Type B pancreatic cell (in vitro differentiated cells): ENCODE measurements at places on chromosomes 16 and 17. TPM values are rescaled to one million over a fixed set of nuclear protein-coding genes. Genes with fewer than 3 reads are reported as not detected.

DNA sequence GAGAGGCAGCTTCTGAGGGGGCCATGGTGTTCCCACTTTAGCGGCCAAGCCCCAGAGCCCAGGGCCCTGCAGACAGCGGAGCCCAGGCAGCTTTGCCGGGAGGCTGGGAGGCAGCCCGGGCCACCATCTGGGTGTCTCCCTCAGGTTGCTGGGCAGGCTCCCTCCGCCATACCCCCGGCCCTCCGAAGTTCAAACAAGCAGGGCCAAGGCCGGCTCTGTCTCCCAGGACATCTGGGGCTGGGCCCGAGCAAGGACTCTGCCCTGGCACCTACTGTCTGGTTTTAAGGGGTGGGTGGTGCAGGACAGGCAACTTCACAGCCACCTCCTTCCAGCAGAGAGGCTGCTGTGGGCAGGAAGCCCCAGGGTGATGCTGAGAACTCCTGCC is 2.6 kb downstream of the DUS1L start:
- DNase-seq: no peak
- H3K4me1 ChIP-seq: no peaks in the 10 kb centered on the region
- no peaks in the 10 kb centered on the region for H3K36me3 ChIP-seq
- H3K27me3 ChIP-seq: no peaks in the 10 kb centered on the region
- H3K4me3 ChIP-seq: no peak overlapping the region

Gene BRICD5
- total RNA-seq: 8.7 and 16.6 TPM in 2 replicates

Gene EPOP
- total RNA-seq: 6.2 and 11.0 TPM in 2 replicates

Gene STAT5A
- 1.6 and 2.0 TPM in 2 replicates for total RNA-seq

DNA sequence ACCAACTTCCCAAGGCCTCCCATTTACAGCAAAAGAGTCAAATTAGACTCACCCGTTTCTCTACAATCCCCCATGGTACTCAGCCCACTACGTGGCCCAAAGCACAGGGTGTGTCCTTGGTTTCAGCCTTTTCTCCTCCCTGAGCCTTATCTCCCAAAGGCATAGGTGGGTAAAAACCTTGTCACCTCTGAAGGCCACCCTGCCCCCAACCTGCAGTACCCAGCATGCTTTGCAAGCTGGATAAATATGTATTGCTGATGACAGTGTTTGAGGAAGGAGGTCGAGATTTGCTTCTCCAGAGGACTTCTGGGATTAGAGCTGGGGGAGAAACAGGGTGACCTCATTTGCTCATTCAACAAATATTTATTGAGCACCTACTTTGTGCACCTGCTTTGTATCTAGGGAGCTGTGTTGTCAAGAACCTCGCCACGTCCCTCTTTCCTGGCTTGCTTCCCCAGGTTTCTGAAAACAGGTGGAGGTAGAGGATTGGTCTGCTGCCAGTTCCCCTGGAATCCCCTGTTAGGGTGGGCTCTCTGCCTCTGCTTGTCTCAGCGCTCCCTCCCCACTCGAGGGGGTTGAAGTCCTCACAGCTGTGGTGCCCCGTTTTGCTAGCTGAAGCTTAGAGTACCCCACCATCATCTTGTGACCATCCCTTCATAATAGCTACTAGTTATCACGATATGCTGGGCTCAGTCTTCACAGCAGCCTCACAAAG is 3.0 kb downstream of the LASP1 start:
- H3K4me3 ChIP-seq: peak overlapping the region; percentile 96
- peaks cover 8% of the 10 kb centered on the region for H3K27me3 ChIP-seq
- DNase-seq: no peak
- H3K27ac ChIP-seq: peak overlapping the region; percentile 96
- H3K36me3 ChIP-seq: peaks cover 5% of the 10 kb centered on the region

GRCh38 chr17:20077978-20078685 is 69.0 kb downstream of the SPECC1 start:
- no peak overlapping the region for H3K4me3 ChIP-seq
- H3K4me1 ChIP-seq: peaks cover 19% of the 10 kb centered on the region
- DNase-seq: no peak
- H3K27ac ChIP-seq: no peak overlapping the region
- H3K36me3 ChIP-seq: no peaks in the 10 kb centered on the region

Gene ACAP1
- 3.2 and 8.3 TPM in 2 replicates for total RNA-seq

- H3K27ac ChIP-seq: no peak overlapping the region
- DNase-seq: no peak
- no peak overlapping the region for H3K4me3 ChIP-seq
- no peaks in the 10 kb centered on the region for H3K4me1 ChIP-seq
- peaks cover 23% of the 10 kb centered on the region for H3K36me3 ChIP-seq
- H3K27me3 ChIP-seq: no peaks in the 10 kb centered on the region
These were observed 106.2 kb downstream of the PHKB start for GRCh38 chr16:47567321-47567720.

DNA sequence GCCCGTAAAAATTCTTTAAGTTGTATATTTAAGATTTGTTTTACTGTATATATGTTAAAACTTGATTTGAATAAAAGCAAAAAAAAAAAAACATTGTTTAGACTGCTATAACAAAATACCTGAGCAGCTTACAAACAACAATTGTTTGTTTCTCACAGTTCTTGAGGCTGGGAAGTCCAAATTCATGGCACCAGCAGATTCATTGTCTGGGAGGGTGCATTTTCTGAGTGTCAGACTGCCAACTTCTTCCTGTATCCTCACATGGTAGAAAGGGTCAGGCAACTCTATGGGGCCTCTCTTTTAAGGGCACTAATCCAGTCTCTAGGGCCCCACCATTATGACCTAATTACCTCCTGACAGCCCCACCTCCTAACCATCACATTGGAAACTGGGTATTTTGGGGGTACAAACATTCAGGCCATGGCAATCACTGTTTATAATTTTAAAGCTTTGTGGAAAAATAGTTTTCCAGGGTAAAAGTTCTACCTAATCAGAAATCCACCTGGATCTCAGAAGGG is 281.4 kb downstream of the SLC39A11 start:
- H3K27me3 ChIP-seq: no peaks in the 10 kb centered on the region
- peaks cover 2% of the 10 kb centered on the region for H3K4me1 ChIP-seq
- no peak overlapping the region for H3K4me3 ChIP-seq

Gene ALOX15B
- total RNA-seq: not detected in 2 replicates

DNA sequence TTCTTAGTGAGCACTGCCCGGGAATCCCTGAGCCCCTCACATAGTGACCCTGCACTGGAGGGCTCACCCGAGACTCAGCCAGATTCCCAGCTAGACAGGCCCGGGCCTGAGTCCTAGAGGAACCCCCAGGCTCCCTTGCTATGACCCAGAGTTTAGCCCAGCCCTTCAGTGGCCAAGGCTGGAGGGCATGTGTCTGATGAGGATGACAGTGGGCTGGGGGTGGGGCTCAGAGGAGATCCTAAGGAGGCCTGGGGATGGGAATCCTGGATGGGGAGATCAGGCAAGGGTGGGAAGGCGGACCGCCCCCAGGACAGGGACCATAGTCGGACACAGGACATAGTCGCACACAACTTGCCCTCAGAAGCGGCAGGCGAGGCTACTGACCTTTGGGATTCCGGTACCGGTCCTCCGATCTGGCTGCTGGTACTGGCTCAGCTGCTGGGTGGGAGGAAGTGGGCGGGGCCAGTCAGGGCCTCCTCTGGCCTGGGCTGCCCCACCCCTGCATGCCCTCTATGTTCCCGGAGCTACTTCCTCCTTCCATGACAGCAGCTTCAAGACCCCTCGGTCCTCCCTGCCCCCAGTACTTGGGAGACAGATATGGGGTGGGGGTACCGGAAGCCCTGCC is 1.1 kb downstream of the CD79B start:
- no peaks in the 10 kb centered on the region for H3K4me1 ChIP-seq
- no peaks in the 10 kb centered on the region for H3K36me3 ChIP-seq
- H3K27me3 ChIP-seq: no peaks in the 10 kb centered on the region
- no peak for DNase-seq
- H3K27ac ChIP-seq: no peak overlapping the region

Gene TBC1D3G
- total RNA-seq: not detected in 2 replicates

GRCh38 chr17:67585077-67585602 is 132.6 kb upstream of the NOL11 start:
- no peak overlapping the region for H3K4me3 ChIP-seq

Gene ADCY9
- 13.9 and 17.0 TPM in 2 replicates for total RNA-seq

Gene C16orf46
- total RNA-seq: 4.4 and 5.1 TPM in 2 replicates

- DNase-seq: no peak
- H3K36me3 ChIP-seq: peaks cover 13% of the 10 kb centered on the region
- H3K27ac ChIP-seq: no peak overlapping the region
- H3K4me1 ChIP-seq: peaks cover 13% of the 10 kb centered on the region
- no peak overlapping the region for H3K4me3 ChIP-seq
These were observed 10.0 kb downstream of the SNN start for GRCh38 chr16:11677959-11678881.

- no peak overlapping the region for H3K27ac ChIP-seq
- no peaks in the 10 kb centered on the region for H3K4me1 ChIP-seq
- H3K4me3 ChIP-seq: no peak overlapping the region
- no peaks in the 10 kb centered on the region for H3K36me3 ChIP-seq
- DNase-seq: no peak
- peaks cover 2% of the 10 kb centered on the region for H3K27me3 ChIP-seq
These were observed 316.6 kb downstream of the CDH13 start for GRCh38 chr16:82943371-82943770.

DNA sequence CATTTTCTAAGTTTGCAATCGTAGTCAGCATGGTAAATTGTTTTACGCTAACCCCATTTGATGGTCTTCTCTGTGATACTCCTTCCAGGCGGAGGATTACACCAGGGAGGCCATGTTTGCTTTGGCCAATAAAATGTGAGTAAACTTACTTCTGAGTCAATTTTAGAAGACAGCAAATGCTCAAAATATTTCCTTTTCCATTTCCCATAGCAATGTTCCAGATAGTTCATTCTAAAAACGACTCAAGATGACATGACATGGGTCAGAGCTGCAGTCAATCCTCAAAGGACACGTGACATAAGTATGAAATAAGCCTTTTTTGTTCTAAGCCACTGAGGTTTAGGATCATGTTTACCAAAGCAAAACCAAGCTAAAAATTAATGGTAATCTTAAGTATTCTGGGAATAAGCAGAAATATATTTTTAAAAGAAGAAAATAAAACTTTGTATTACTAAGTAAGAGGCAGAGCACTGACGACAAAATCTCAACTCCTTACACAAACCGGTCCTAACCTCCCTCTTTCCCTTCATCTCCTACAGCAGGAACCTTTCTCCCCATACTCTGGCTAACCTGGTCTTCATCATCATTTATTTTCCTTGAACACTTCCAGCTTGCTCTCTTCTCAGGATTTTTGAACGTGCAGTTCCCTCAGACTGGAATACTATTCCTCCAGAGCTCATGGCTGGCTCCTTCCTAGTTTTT is 266.2 kb downstream of the CEP112 start:
- DNase-seq: no peak
- H3K4me1 ChIP-seq: peaks cover 7% of the 10 kb centered on the region
- peaks cover 15% of the 10 kb centered on the region for H3K36me3 ChIP-seq
- H3K27me3 ChIP-seq: no peaks in the 10 kb centered on the region
- H3K4me3 ChIP-seq: no peak overlapping the region
- H3K27ac ChIP-seq: no peak overlapping the region

DNA sequence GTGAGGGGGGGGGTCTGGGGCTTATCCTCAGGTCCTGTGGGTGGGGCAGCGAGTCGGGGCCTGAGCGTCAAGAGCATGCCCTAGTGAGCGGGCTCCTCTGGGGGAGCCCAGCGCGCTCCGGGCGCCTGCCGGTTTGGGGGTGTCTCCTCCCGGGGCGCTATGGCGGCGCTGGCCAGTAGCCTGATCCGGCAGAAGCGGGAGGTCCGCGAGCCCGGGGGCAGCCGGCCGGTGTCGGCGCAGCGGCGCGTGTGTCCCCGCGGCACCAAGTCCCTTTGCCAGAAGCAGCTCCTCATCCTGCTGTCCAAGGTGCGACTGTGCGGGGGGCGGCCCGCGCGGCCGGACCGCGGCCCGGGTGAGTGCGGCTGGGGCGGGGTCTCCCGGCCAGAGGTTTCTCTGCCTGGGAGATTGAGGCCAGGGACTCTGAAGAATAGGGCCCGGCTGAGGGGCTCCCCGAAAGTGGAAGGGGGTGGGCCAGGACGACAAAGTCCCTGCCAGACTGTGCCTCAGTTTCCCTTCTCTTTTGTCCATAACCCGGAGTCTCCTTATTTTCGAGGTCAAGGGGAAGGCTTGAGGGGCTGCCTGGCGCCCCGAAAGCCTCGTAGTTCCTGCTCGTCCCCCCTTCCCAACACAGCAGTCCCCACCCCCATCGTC is at the start of gene FGF11:
Gene FGF11, plus strand, starts transcription at position 51 of the 651 bp plus-strand sequence. Its CDS starts 109 bp downstream, at position 160.
- H3K36me3 ChIP-seq: peaks cover 4% of the 10 kb centered on the region
- H3K4me3 ChIP-seq: peak within 1 kb of the TSS; percentile 93
- peaks cover 64% of the 10 kb centered on the region for H3K27me3 ChIP-seq
- no peak for DNase-seq
- H3K27ac ChIP-seq: peak within 1 kb of the TSS; percentile 86

Gene PTGES3L
- total RNA-seq: 1.0 and 1.5 TPM in 2 replicates

- no peaks in the 10 kb centered on the region for H3K27me3 ChIP-seq
- H3K27ac ChIP-seq: peak overlapping the region; percentile 22
- no peaks in the 10 kb centered on the region for H3K36me3 ChIP-seq
- H3K4me1 ChIP-seq: peaks cover 8% of the 10 kb centered on the region
- DNase-seq: no peak
- H3K4me3 ChIP-seq: no peak overlapping the region
These were observed 105.4 kb downstream of the STX8 start for GRCh38 chr17:9470171-9470570.

- no peak overlapping the region for H3K4me3 ChIP-seq
- H3K27ac ChIP-seq: no peak overlapping the region
- H3K27me3 ChIP-seq: peaks cover 11% of the 10 kb centered on the region
- no peak for DNase-seq
These were observed 137.7 kb upstream of the CDH5 start for GRCh38 chr16:66228792-66229191.

DNA sequence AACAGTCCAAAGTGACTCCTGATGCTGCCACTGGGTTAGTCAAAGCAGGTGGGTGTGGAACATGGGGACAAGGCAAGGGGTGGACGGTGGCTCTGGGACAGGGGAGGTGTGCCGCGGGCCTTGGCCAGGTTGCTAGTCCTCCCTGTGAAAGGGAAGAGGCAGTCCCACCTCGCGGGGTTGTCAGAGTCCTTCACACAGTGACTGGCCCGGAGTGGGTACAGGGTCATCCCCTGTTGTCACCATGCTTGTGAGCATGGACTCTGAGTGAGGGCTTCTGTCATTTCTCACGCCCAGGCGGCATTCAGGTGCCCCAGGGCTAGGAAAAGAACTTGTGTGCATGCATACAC is 3.1 kb upstream of the ZNF469 start:
- H3K27ac ChIP-seq: no peak overlapping the region
- H3K27me3 ChIP-seq: peaks cover 23% of the 10 kb centered on the region
- no peaks in the 10 kb centered on the region for H3K36me3 ChIP-seq
- no peak for DNase-seq
- H3K4me3 ChIP-seq: no peak overlapping the region

- no peaks in the 10 kb centered on the region for H3K27me3 ChIP-seq
- peaks cover 10% of the 10 kb centered on the region for H3K36me3 ChIP-seq
- H3K4me3 ChIP-seq: peak within 1 kb of the TSS; percentile 77
- peaks cover 17% of the 10 kb centered on the region for H3K4me1 ChIP-seq
These were observed at the start of gene LIMD2 for GRCh38 chr17:63699638-63700527. Gene LIMD2 (minus strand): TSS chr17:63700125. CDS start chr17:63699298, 827 bp downstream.

Gene RAI1
- total RNA-seq: 61.1 and 61.3 TPM in 2 replicates

GRCh38 chr16:81500833-81501521 is 56.4 kb downstream of the CMIP start:
- DNase-seq: no peak
- H3K4me1 ChIP-seq: peaks cover 47% of the 10 kb centered on the region
- H3K36me3 ChIP-seq: peaks cover 9% of the 10 kb centered on the region
- no peak overlapping the region for H3K27ac ChIP-seq
